ENCODE measurements at places on chromosomes 1 and 21. TPM values are rescaled to one million over a fixed set of nuclear protein-coding genes. Genes with fewer than 3 reads are reported as not detected.

- H3K4me3 ChIP-seq = no peak overlapping the region
- peaks cover 53% of the 10 kb centered on the region for H3K27me3 ChIP-seq
- no peaks in the 10 kb centered on the region for H3K4me1 ChIP-seq
- H3K36me3 ChIP-seq = no peaks in the 10 kb centered on the region
- H3K27ac ChIP-seq = no peak overlapping the region
- DNase-seq = no peak
Observed at GRCh38 chr21:42627527-42628289, 25.7 kb upstream of the PDE9A start.

DNA sequence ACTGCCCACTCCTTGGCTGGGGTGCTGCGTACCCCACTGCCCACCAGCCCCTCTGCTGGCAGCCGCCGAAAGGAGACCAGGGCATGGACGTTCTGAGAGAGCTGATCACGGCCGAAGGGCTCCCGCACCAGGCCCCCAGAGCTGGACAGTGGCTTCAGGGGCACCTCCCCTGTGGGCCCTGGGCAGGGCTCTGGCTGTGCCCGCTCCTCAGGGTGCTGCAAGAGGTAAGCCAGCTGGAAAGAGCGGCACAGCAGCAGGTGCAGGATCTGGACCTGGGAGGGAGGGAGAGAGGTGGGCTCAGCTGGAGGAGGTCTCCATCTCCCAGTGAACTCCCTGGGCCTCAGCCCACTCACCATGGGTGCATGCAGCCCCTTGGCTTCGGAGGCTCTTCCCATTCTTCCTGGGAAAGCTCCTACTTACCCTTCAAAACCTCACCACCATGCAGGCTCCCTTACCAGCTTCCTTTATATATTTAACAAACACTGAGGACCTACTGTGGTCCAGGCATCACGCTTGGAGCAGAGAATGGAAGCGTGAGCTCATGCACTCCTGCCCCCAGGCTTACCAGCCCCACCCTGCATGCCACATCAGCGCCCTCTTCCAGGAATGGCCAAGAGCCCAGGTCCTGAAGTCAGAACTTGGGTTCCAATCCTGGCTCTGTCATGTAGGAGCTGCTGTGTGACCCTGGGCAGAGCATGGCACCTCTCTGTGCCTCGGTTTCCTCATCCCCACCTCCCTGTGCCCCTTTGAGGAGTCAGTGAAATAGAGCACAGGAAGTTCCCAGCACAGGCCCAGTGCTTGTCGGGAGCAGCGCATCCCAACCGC, 6.8 kb upstream of the KIF17 start:
- DNase-seq = no peak
- no peaks in the 10 kb centered on the region for H3K4me1 ChIP-seq
- no peaks in the 10 kb centered on the region for H3K36me3 ChIP-seq
- no peak overlapping the region for H3K4me3 ChIP-seq
- no peak overlapping the region for H3K27ac ChIP-seq

- no peak for DNase-seq
- peaks cover 11% of the 10 kb centered on the region for H3K27me3 ChIP-seq
- peaks cover 4% of the 10 kb centered on the region for H3K4me1 ChIP-seq
- H3K27ac ChIP-seq = no peak overlapping the region
Observed at GRCh38 chr1:25026730-25027450, 96.8 kb upstream of the RUNX3 start.

DNA sequence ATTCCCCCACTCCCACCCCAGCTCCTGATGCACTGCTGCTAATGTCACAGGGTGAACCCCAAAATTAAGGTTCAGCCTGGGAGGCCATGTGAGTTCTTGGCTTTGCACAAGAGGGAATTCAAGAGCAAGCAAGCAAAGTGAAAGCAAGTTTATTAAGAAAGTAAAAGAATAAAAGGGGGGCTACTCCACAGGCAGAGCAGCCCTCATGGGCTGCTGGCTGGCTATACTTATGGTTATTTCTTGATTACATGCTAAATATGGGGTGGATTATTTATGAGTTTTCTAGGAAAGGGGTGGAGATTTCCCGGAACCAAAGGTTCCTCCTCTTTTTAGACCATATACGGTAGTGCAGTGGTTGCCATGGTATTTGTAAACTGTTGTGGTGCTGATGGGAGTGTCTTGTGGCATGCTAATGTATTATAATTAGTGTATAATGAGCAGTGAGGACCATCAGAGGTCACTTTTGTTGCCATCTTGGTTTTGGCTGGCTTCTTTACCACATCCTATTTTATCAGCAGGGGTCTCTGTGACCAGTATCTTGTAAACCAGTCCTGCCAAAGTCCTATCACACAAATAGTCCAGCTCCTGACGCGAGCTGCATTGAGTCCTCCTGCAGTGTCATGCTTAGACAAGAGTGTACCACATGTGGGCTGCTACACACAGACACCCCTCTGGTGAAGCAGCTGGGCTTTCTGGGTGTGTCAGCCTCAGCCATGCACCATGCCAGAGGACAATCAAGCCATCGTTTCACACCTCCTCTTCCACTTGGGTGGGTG, 46.4 kb upstream of the CSF1 start:
- H3K4me1 ChIP-seq = peaks cover 27% of the 10 kb centered on the region
- H3K4me3 ChIP-seq = peak overlapping the region; percentile 23
- DNase-seq = peak; percentile 61
- H3K27me3 ChIP-seq = no peaks in the 10 kb centered on the region

The IFT25 gene
- total RNA-seq = 18.4 TPM
